ENCODE measurements at places on chromosomes 5 and 9.

- DNase-seq = no peak
Measured at GRCh38 chr5:131457193-131457592, 177.8 kb downstream of the RAPGEF6 start.

DNA sequence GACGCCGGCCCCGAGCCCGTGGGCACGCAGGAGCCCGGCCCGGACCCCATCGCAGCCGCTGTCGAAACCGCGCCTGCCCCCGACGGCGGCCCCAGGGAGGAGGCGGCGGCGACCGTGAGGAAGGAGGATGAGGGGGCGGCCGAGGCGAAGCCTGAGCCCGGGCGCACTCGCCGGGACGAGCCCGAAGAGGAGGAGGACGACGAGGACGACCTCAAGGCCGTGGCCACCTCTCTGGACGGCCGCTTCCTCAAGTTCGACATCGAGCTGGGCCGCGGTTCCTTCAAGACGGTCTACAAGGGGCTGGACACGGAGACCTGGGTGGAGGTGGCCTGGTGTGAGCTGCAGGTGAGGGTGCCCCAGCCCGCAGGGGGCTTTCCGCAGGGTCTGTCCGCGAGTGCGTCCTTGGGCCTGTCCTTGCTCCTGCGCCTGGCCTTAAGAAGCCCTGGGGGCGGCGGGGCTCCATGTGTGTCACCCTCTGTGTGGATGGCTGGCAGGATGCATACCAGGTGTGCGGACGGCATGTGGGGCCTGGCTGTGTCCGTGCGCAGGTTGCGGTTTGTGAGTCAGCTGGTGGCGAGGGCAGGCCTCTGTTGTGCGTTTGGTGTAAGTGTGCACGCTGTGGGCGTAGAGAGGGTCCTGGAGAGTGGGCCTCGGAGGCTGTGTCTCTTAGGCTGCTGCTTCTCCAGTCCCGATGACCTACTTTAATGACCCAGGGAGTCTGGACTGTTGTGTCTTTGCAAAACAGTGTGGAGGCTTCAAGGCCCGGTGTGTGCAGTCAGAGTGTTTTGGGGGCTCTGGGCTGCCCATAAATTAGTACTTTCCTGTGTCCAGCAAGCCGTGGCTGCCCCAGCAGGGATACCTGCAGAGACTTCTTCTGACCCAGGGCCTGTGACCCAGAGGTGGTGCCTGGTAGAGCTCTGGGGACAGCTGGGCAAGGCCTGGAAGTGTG, 1.6 kb downstream of the WNK2 start:
- peak; percentile 71 for DNase-seq

DNA sequence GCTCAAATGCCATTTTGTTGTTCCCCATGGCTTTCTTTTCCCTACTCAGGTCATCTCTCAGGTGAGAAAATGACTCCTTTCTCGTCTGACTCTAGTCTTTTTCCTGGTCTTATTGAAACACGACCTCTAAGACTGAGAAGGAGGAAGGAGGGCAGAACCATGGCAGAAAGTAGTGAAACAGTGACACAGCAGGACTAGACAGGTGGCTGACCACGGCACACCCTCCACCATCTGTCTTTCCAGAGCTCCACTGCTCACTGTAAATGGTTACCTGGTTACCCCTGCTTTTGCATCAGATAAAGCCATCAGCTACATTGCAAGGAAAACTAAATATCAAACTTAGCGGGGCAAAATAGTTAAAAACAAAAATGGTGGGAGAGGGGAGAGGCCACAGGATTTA, 30.9 kb downstream of the NR4A3 start:
- DNase-seq = no peak

- DNase-seq = no peak
Measured at GRCh38 chr5:147140558-147140957, 94.3 kb upstream of the STK32A start.

DNA sequence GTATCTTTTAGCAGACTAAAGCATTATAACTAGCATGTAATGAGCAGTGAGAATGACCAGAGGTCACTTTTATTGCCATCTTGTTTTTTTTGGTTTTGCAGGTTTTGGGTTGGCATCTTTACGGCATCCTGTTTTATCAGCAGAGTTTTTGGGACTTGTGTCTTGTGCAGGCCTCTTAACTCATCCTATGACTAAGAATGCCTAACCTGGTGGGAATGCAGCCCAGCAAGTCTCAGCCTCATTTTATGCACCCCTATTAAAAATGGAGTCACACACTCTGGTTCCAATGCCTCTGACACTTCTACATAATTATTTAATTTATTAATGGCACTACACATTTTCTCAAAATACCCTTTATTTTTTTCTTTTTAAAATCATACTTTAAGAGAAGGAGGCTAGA, 726.5 kb upstream of the RIOK2 start:
- DNase-seq = no peak

DNA sequence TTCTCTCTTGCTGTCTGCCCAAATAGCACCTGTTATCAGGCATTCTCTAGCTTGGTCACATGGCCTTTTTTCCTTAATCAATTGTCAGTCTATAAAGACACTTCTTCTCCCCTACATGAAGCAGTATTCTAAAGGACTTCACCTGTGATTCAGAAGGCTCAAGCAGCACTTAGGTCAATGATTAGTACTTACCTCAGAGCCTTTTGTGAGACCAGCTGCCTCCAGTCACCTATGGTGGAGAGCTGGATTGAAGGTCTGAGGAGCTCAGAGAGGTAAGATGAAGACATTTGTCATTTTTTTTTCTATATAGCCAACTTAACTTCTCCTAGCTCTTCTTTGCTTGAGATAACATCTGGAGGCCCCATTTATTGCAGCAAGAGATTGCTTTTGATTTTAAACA, 278.3 kb upstream of the PCSK5 start:
- DNase-seq = no peak

GRCh38 chr9:13992138-13993088, 321.5 kb downstream of the NFIB start:
- DNase-seq = no peak

DNA sequence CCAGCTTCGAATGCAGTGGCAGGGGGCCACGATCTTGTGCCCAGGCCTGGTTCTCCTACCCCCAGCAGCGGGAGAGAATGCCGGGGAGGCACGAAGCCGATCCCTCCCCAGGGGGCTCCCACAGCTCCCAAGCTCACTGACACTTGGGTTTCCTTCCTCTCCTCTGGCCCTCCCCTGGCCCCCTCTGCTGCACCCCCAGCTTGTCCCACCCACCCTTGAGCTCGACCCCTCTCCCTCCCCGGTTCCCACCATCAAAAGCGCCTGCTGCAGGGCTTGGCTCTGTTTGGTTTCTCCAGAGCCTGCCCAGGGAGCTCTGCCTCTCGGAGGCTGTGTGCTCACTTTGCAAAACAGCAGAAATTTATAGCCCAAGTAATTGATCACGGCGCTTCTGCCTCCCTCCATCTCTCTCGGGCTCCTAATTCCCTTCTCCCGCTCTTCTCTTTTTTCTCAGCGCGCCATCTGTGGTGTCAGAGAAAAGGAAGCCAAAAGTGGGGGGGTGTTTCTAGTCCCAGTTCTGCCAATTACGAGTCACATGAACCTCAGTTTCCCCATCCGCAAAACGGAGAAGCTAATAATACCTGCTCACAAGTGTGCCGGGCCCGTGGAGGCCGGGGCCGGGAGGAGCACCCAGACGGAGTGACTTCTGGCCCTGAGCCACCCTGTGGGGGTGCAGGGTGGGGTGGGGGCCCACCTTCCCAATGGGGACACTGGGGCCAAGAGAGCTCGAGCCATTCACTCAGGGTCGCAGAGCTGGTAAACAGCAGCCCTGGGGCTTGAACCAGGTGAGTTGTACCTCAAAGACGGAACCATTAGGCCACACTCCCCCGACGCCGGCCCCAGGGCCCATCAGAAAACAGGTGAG, 141.2 kb upstream of the IER5L start:
- DNase-seq = no peak

DNA sequence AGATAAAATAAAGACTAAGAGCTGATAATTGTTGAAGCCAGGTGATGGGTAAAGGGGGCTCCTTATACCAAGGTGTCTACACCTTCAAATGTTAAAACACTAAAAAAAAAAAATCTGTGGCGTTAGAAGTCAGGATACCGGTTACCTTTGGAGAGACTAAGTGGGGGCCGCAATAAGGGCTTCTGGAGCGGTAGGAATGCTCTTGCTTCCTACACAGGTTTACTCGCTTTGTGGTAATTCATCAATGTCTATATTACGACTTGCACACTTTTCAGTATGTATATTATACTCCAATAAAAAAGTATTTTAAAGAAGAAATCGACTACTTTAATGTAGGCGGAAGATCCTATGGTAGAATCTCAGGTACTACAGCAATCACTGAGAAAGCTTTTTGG, 12.5 kb downstream of the MRPS27 start:
- peak; percentile 23 for DNase-seq

- no peak for DNase-seq
Measured at GRCh38 chr9:136565086-136565714, 19.4 kb upstream of the NOTCH1 start.

- DNase-seq = peak; percentile 9
Measured at GRCh38 chr5:177396807-177397206, 3.7 kb downstream of the PFN3 start.

GRCh38 chr5:149860801-149861322, 83.7 kb downstream of the PDE6A start:
- DNase-seq = no peak

DNA sequence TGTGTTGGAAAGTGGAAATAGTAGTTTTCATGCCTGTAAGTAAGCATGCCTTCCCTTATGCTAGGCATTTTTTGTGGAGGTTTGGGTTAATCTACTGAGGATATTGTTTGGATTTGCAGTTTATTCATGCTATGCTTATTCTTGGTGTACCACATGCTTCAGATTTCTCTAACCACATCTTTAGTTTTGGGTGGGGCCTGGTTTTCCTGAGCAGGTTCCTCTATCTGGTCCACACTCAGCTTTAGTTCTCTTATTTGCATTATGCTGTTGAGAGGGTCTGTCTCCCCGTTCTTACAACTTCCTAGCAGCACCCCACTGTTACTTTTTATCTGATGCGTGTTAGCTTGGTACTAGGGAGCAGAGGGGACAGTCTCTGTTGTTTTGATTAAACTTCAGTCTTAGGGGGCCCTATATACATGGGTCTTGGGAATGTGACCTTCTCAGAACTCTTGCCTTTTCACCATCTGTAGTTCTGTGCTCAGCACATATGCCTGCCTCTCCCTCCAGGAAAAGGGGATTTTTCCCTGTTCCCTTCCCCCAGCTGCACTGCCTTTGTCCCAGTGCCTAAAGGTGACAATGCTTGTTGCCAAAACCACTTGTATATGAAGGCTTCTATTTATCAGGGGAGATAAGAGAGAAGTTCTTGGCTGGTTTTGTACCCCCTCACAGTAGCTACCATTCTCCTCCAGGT, 10.0 kb upstream of the CAMK4 start:
- DNase-seq = no peak

GRCh38 chr9:121703014-121703734, 51.7 kb downstream of the DAB2IP start:
- no peak for DNase-seq

GRCh38 chr5:176394096-176394495, 5.5 kb downstream of the HIGD2A start:
- no peak for DNase-seq

DNA sequence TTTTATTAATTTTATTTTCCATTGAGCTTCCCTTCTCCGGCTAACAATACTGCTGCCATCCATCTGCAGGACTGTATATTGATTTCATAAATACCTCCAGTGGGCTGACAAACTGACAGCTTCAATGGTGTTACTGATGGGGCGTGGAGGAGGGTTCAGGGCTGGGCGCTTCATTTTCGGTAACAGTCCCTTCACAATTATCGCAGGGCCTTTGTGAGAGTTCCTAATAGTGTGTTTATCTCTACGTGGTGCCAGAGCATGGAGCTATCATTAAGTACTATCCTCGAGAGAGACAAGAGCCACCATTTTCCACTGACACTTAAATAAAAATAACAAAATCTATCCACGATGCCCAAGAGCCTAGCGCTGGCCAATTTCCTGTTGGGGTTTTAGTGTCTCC, 307.0 kb upstream of the PANK3 start:
- no peak for DNase-seq

GRCh38 chr9:87662808-87663528, 63.0 kb upstream of the CTSL start:
- DNase-seq = peak; percentile 89

DNA sequence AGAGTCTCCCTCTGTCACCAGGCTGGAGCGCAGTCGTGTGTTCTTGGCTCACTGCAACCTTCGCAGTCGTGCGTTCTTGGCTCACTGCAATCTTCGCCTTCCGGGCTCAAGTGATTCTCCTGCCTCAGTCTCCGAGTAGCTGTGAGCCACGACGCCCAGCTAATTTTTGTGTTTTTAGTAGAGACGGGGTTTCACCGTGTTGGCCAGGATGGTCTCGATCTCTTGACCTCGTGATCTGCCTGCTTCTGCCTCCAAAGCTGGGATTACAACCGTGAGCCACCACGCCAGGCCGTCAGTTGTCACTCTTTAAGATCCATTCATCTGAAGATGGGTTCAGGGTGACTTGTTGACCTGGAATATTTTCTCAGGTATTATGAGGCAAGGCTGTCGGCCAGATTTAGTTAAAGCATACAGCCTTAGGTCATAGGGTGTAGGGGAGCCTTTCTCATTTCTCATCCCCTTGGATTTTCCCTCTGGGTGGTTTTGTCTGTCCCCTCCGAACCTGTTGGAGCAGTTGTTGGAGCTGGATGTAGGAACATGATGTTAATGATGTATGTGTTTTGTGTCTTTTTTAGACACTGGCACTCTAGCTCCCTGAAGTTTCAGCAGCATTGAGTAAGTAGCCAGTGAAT, 1.6 kb downstream of the SLC22A5 start:
- no peak for DNase-seq

DNA sequence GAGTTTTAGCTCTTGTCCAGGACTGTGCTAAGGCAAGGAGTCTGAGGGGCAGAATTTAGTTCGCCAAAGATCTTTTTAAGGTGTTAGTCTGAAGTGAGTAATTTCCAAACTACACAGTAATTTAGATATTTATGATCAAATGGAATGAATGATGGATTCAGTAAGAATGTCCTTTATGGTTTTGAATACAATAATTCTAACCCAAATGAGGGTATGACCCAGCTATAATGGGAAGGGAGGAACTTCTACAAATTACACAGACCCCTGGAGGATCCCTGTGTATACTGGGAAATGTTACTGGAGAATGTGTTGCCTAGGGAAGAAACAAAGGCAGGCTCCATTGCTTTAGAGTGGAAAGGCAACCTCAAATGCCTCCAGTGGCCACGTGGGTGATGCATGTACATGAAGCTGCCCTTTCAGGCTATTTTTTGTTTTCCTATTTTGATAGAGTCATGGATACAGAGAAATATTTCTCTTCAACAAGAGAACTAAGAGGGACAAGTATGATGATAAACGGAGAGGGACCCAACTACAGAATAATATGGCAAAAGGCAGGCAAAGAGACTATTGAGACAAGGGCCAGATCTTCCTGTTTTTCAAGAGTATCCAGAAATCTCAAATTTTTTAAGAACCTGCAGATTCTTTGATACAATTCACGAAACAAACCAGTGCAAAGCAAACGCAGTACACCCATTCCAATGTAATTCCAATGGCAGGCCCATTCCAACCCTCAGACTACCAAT, 25.4 kb downstream of the SLC1A3 start:
- DNase-seq = no peak

- no peak for DNase-seq
Measured at GRCh38 chr9:136907011-136907914, 20.9 kb downstream of the TRAF2 start.

All from SK-N-SH (cell line).